Aorta (tissue), 5 donors: ENCODE measurements at places on chromosomes 11 and 22. TPM values are rescaled to one million over a fixed set of nuclear protein-coding genes. Genes with fewer than 3 reads are reported as not detected.

MRGPRX4 gene
- not detected for total RNA-seq

PRR33 gene
- not detected for total RNA-seq

MICAL3 gene
- total RNA-seq, result 114 TPM

GNG3 gene
- total RNA-seq, result not detected

DNA sequence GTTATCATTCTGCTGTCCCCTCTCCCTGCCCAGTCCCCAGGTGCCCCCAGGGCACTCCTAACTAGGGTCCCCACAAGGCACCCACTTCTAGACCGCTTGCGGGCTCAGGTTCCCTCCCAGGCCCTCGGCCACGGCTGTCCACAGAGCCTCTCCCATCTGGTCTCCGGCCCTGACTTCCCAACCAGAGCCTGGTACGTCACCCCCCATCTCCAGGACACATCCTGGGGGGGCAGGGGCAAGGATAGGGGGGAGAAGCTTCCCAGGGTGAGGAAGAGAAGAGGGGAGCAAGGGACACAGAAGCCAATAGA is 457 bp downstream of the SSTR3 start:
- no peak overlapping the region for H3K27ac ChIP-seq
- H3K36me3 ChIP-seq, result no peaks in the 10 kb centered on the region
- peak; percentile 69 for DNase-seq
- H3K4me3 ChIP-seq, result no peak overlapping the region
- no peaks in the 10 kb centered on the region for H3K27me3 ChIP-seq

- DNase-seq, result peak; percentile 83
- H3K27me3 ChIP-seq, result no peaks in the 10 kb centered on the region
- peak overlapping the region; percentile 97 for H3K27ac ChIP-seq
- no peak overlapping the region for H3K4me3 ChIP-seq
Measured at GRCh38 chr11:65416841-65417701, 5.5 kb upstream of the NEAT1 start.

GRCh38 chr22:21855676-21856075 is 11.8 kb downstream of the MAPK1 start:
- H3K4me1 ChIP-seq, result peaks cover 10% of the 10 kb centered on the region
- no peak for DNase-seq
- no peak overlapping the region for H3K27ac ChIP-seq

DNA sequence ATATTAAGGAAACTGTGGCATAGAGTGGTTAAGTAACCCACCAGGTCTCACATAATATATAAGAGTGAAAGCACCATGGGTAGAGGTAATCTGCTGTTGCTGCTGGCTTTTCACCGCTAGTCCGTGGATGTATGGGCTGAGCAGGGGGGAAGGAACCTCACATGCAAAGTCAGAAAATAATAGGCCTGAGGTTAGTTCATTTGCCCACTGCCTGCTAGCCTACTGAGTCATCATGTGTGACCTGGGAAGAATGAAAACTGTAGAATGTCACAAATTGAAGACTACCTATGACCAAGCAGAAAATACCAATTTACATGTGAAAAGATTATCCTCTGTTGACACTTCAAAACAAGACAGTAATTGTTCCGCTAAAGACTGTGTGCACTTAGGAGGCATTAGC is 560.1 kb upstream of the FAT3 start:
- H3K27me3 ChIP-seq, result no peaks in the 10 kb centered on the region
- no peak overlapping the region for H3K27ac ChIP-seq
- no peaks in the 10 kb centered on the region for H3K36me3 ChIP-seq
- DNase-seq, result no peak
- no peaks in the 10 kb centered on the region for H3K4me1 ChIP-seq

DNA sequence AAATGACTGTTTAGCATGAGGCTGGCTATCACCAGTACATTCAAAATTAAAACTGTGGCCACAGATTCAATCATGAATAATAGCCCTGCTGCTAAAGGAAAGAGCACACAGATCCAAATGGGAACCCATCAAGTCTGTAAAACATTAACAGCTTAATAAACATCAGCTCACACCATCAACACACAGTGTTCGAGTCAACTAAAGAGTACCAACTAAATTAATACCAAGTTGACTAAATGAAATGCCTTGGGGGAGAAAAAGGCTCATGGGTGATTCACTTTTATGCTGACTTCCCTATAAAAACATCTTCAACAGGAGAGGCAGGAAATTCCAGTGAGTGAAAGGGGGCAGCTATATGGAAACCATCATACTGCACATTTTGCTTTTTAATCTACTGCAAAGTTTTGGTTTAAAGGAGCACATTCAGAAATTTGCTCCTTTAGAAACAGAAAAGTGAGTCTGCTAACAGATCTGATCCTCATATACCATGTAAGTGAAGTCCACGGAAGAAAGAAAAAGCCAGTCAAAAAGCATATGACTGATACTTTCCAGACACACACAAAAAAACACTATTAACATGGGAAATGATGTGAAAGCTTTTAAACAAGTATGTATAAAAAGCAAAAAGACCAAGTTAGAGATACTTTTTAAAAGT is 16.3 kb downstream of the LGR4 start:
- DNase-seq, result no peak
- H3K27me3 ChIP-seq, result no peaks in the 10 kb centered on the region
- no peak overlapping the region for H3K4me3 ChIP-seq
- no peaks in the 10 kb centered on the region for H3K36me3 ChIP-seq
- H3K27ac ChIP-seq, result no peak overlapping the region
- no peaks in the 10 kb centered on the region for H3K4me1 ChIP-seq
